ENCODE measurements at places on chromosomes 12 and 14.

GRCh38 chr14:92847278-92847677, 53.2 kb downstream of the GOLGA5 start:
- no peak for DNase-seq

DNA sequence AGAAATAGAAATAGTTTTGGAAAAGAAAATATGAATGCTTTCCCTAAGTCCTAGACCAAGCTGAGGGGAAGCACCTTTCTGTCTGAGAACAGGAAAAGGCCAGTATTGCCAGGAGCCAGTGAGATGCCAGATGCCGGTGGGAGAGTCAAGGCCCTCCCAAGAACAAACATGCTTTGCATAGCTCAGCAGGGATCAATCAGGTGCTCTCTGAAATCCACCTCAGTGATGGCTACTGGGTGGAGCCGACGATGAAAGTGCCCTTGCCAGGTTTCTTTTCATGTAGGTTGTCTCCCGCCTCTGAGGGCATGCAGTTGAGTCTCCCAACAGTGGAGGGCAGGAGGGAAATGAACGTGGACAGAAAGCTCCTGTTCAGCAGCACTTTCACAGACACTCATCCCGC, 28.3 kb downstream of the DEGS2 start:
- DNase-seq: no peak

- DNase-seq: no peak
Observed at GRCh38 chr14:54691525-54692283, 124.8 kb downstream of the SAMD4A start.

- DNase-seq: no peak
Observed at GRCh38 chr12:49664591-49665239, 41.4 kb downstream of the PRPF40B start.

DNA sequence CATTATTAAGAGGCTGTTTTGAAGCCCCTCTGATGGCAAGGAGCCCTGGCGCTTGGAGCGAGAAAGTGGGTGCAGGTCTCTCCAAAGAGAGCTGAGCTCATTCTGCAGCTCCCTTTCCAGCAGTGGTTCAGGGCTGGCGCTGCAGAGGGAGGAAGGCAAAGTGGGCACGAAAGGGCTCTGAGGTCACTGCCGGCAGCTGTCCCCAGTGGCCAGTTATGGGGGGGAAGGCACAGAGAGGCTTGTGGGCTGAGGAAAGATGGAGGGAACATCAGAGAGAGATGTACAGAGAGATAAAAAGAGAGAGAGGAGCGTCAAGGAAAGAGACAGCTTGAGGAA, 75.2 kb upstream of the TBX5 start:
- no peak for DNase-seq

GRCh38 chr14:33642691-33643244, 308.1 kb downstream of the EGLN3 start:
- no peak for DNase-seq

DNA sequence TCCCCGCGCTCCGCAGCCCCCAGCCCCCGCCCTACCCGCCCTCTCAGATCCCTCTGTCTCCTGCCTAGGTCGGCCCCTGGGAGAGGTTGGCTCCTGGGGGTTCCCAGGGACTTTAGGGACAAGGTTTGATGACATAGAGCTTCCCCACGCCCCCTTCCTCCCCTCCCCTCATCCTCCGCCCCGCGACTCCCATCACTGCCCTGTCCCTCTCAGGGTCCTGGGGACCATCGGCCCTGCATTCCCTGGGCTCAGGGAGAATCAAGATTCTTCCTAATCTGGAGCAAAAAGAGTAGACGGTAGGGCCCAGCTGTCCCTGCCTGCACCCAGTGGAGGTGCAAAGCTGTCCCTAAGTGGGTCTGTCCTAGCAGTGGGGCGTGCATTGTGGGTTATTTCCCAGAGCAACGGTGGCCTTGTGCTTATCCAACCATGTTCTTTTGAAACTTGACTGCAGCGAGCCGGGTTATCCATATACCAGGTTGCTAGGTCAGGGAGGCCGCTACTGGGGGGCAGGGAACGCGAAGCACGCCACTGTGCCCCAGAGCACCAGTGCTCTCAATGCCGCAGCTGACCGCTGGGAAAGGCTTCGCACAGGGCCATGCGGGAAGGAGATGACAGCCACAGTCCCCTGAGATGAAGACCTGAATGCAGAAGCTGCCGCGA, 124.4 kb upstream of the PRMT8 start:
- no peak for DNase-seq

All from activated naive CD4-positive, alpha-beta T cell (primary cell).